Lower leg skin (tissue), 4 donors: ENCODE measurements at places on chromosomes 2 and 18.
A peak's percentile ranks its signal among the peaks of the same experiment; 100 is the strongest.

GRCh38 chr2:28424799-28425463 is 32.3 kb downstream of the FOSL2 start:
- no peak for DNase-seq

GRCh38 chr2:174263997-174264396 is 15.7 kb upstream of the OLA1 start:
- no peak for DNase-seq

DNA sequence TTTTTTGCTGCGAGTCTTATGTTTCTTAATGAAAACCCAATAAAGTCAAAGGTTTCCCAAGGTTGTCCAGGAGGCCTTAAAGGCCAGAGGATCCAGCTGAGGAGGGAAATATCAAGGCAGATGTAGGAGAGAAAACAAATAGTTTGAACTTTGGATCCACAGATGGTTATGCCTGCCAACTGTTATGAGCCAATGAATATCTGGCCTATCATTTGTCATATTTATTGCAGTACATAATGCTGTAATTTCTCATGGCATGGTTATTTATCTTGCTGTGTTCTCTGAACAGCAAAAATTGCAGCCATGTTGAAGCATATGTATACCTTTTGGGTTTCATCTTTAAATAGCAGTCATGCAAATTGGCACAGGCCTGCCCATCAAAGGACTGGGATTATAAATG is 38.2 kb upstream of the CAVIN2 start:
- DNase-seq, result no peak

DNA sequence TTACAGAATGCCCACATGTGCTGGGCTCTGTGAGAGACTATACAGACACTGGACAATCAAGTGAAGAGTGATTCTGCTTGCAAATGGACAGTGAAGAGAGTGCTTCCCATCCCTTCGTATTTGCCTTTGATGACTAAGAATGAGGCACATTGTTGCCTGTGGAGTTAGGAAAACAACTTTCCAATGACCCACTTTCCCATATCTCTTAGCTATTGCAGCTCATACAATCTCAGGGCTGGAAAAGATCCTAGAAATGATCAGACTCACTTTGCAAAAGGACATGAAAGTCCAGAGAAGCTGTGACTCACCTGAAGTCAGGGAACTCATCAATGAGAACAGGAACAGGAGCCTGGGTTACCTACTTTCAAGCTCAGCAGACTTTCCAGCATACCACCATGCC is 440.5 kb upstream of the TCF4 start:
- DNase-seq, result no peak

DNA sequence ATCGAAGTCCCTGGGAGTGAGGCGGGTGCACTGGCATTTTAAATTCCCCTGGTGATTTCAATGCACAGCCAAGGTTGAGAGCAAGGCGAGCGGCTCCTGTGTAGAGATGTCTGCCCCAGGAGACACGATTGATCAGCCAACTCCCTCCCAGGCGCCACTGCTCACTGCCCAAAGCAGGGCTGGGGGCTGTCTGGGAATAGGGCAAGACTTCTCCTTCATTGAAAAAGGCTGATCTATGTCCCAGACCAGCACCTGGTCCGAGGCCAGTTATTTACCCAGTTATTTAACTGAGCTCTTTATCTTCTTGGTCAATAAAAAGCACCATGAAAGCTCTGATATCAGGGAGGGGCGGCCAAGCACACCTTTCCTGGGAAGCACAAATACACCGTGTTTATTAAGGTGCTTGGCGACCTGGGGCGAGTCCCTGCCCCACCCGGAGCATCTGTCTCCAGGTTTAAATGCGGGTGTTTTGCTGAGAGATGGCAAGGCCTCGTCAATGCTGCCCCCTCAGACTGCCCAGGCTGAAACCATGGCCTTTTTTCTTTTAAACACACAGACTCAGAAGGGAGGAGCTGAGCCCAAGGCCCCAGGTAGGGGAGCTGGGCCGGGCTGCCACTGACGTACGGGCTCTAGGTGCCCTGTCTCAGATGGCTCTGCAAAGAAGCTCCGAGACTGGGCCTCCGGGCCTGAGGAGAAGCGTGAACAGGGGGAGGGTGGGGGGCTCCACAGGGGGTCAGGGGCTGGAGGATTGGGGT is 73.9 kb upstream of the HPCAL1 start:
- peak; percentile 74 for DNase-seq

- DNase-seq, result no peak
Measured at GRCh38 chr2:8498994-8499393, 182.9 kb upstream of the ID2 start.
